Left renal cortex interstitium (tissue), 4 donors: ENCODE measurements at places on chromosomes 7 and 10.

GRCh38 chr7:44629829-44630522 is 23.5 kb downstream of the OGDH start:
- no peak for DNase-seq

- no peak for DNase-seq
These were observed 562 bp downstream of the NUB1 start for GRCh38 chr7:151342102-151342646.

- DNase-seq, result no peak
These were observed 379.4 kb upstream of the SEMA3D start for GRCh38 chr7:85566095-85566794.

DNA sequence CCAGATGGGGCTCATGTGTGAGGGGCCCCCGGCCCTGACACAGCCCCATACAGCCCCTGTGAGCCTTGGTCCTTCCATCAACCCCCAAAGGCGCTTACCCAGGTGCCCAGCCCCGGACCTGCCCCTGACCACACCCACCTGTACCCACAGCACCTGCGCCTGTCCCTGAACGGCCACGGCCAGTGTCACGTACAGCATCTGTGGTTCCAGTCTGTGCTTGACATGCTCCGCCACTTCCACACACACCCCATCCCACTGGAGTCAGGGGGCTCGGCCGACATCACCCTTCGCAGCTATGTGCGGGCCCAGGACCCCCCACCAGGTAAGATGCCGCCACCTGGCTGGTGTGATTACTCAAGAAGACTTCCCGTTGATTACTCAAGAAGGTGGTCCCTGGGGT is 33.5 kb downstream of the SH2B2 start:
- no peak for DNase-seq

GRCh38 chr10:126949161-126949503 is 43.9 kb downstream of the DOCK1 start:
- no peak for DNase-seq

- no peak for DNase-seq
These were observed 207.2 kb upstream of the SVIL start for GRCh38 chr10:29841724-29842649.

DNA sequence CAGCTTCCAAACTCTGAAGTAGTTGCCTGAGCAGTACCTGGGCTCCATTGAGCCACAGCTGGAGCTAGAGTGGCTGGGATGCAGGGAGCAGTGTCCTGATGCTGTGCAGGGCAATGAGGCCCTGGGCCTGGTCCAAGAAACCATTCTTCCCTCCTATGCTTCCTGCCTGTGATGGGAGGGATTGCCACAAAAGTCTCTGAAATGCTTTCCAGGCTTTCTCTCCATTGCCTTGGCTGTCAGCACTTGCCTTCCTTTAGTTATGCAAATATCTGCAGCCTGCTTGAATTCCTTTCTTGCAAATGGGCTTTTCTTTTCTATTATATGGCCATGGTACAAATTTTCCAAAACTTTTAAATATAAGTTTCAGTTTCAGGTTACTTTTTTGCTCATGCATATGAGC is 972.2 kb upstream of the MBL2 start:
- no peak for DNase-seq

GRCh38 chr10:16521311-16522016 is at the start of gene C1QL3:
Gene C1QL3, minus strand, starts transcription at chr10:16521879. Its CDS starts 814 bp downstream, at chr10:16521065.
- no peak for DNase-seq

DNA sequence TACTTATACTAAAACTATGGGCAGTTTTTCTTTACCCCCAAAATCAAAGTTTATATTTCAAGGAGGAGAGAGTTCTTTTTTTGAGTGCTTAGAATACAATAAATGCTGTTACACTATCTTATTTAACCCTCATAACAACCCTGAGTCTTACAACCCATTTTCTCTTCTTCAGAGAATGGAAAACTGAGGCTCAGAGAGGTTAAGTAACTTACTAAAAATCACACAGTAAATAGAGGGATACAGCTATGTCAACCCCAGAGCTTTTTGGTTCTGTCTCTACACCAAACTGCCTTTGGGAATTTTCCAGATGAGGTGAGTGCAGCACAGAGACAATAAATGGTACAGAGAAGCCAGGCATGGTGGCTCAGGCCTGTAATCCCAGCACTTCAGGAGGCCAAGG is 25.6 kb upstream of the PIK3AP1 start:
- DNase-seq, result no peak

GRCh38 chr10:21985541-21985940 is 18.0 kb downstream of the DNAJC1 start:
- no peak for DNase-seq

DNA sequence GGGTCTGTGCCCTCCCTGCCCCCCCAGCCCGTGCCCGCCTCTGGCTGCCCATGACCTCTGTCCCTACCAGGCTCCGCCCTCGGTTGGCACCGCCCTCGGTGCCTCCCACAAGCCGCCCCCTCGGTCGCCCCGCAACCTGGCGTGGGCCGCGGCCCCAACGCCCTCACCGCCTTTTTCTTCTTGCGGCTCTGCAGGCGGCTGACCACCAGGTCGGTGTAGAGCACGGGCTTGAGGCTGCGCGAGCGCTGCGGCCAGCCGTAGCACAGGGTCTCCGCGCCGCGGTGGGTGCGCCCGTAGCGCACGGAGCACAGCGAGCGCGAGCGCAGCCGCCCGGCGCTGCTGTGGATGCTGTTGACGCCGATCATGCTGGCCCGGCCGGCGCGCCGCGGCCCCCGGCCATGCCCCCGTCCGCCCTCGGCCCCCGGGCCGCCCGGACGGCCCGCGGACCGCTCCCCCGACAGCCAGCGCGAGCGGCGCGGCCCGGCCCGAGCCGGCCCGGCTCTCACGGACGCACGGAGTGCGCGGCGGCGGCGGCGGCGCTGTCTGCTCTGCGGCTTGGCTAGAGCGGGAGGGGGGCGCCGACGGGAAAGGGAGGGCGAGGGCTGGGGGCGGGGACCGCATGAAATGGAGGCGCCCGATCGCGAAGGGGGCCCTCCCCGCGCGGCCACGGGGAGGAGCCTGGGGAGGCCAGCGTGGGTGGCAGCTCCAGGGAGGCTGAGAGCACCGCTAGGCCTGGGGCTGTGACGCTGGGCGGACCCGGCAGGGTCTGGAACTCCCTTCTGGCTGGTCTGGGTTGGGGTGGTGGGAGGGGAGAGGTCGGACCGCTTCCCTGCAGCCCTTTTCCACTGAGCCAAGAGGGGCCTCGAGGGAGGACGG is 9.6 kb downstream of the PSD start:
- no peak for DNase-seq

- DNase-seq, result no peak
These were observed 1047.5 kb downstream of the GATA3 start for GRCh38 chr10:9102026-9102425.

DNA sequence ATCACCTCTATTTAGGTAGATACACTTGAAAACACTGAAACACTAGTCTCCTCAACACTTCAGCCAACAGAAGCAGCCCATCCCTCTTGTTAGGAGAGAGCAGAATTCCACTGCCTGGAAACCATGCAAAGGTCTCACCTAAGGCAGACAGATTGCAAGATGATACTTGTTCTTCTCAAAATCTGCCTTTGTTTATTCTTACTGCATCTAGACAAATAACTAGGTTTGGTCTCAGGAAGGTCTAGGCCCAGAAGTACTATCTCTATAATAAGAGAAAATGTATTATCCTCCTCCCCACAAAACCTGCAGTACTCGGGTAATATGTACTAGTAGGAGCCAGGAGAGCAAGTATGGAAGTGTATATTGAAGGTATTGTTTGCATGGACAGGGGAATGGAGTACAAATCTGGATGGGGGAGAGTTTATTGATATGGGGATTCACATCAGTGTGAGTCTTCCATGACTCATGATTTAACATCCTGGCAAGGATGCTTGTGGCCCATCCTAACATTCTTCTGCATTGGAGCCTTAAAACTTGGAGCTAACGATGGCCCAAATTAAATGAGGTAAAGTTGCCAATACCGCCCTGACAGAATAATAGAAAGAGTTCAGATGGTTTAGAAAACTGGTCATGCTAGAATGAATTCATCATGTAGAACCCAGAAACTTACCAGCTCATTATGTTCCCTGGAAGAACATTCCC is 109.2 kb downstream of the EPC1 start:
- no peak for DNase-seq

DNA sequence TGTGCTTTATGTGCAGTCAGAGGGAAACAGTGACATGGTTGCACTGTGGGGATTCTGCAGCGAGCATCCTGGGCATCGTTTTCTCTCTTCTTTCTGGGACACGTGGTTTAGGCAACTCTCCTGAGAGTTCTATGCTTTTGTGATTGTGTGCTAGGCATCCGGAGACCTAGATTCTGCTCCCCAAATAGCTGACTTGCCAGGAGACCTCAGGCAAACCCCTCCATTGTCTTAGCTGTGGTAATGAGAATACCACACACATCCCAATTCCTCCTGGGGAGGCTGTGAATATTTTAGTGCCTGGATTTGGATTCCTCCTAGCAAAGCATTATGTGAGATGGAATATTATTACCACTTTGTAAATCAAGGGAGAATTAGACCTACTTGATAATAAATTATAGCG is 611.9 kb upstream of the C7orf33 start:
- no peak for DNase-seq

- no peak for DNase-seq
These were observed 251.0 kb downstream of the BMPER start for GRCh38 chr7:34156336-34156735.

DNA sequence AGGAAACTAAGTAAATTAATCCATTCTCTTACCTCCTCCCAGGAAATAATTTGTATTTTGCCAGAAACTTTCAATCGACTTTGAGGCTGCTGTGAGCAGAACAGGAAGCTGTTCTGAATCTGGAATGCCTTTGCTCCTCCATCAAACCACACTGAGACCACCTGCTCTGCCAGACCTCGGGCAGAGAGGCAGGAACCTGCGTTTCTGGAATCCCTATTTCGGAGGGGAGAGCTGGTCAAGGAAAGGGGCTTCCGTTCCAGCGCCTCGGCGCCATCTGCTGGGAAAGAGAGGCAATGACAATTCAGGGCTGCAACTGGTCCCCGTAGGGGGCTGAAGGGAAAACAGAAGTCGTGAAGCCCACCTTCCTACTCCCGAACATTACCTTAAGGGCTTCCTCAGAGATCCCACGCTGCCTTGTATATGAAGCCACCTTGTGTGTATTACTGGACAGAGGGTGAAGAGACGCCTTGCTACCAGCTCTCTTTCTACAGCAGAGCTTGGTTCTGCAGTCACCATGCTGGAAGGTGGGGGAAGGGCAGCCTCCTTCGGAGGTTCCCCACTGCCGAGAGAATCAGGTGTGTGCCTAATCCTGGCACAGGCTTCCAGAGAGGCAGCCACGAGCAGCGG is 31.2 kb downstream of the ZNF467 start:
- DNase-seq, result peak; percentile 52

- no peak for DNase-seq
These were observed 19.5 kb downstream of the EVX1 start for GRCh38 chr7:27262121-27262520.

DNA sequence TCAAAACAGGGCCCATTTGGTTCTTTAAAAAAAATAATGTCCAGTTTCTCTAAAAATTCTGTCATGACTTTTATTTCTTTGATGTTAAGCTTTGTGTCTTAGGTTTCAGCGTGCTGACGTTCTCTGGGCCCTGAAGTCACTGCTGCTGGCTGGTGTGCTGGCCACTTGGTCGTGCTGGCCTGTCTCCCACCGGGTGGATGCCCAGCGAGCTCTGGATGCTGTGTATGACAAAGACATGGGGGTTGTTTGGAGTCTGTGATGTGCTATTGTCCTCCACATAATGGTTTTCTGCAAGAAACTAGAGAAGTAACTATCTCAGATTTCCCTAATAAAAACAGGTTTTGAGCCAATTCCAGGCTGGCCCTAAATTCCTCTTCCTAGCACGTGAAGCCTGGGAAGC is 9.5 kb upstream of the IDI2 start:
- DNase-seq, result no peak

- no peak for DNase-seq
These were observed 29.4 kb upstream of the ATOH7 start for GRCh38 chr10:68261132-68261856.

GRCh38 chr7:84688671-84689070 is 494.1 kb upstream of the SEMA3A start:
- DNase-seq, result no peak

- DNase-seq, result no peak
These were observed 31.5 kb upstream of the SLIT1 start for GRCh38 chr10:97217299-97217698.

DNA sequence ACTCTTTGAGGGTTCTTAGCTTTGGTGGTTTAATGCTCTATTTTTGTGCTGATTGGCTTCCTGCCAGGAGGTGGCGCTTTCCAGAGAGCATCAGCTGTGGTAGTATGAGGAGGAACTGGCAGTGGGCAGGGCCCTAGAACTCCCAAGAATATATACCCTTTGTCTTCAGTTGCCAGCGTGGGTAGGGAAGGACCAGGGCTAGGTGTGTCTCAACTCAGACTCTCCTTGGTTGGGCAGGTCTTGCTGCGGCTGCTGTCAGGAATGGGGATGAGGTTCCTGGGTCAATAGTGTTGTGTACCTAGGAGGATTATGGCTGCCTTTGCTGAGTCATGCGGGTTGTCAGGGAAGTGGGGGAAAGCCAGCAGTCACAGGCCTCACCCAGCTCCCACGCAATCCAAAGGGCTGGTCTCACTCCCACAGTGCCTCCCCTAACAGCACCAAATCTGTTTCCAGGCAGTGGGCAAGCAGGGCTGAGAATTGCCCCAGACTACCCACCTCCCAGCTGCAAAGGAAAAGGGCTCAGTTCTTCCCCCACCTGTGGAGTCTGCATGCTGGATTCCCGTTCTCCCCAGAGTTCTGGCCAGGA is 191.5 kb downstream of the PHTF2 start:
- no peak for DNase-seq

DNA sequence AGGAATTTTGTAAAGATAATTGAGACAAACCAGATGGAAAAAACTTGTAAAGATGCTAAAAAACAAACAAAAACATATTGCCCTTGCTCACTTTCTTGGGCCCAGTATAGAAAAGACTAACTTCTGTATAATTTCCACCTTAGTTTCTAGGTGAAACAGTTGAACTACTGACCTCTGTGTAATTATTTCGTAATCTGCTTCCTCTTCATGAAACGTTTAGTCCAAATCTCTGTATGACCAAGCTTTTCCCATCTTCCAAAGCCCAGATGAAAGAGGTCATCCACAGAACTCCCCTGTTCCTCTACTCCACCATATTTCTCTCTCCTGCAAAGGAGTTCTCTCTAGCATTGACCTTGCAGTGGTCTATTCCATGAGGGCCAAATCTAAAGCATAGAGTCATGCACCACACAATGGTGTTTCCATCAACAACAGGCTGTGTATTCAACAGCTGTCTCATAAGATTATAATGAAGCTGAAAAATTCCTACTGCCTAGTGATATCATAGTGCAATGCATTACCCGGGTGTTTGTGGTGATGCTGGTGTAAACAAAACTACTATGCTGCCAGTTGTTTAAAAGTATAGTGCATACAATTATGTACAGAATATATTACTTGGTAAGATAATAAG is 647.6 kb downstream of the TNS3 start:
- no peak for DNase-seq

GRCh38 chr10:8272794-8273425 is 218.4 kb downstream of the GATA3 start:
- no peak for DNase-seq

- no peak for DNase-seq
These were observed 32.9 kb upstream of the PBLD start for GRCh38 chr10:68365611-68366010.

DNA sequence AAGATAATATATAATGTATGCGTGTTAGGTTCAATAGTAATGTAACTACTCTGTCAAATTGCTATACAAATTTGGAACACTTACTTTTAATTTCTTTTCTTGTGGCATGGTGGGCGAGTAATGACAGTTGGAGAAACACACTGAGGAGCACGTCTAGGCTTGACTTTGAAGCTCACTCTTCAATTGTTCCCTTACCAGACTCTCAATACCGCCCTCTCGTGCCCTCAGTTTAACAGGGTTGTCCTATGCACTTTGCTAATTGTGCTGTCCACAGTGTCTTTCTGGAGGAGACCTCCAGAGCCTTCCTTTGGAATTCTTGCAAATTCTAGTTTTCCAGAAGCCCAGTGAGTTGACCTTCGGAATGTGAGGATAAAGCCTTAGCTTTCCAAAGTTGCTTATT is 107.2 kb upstream of the RELN start:
- no peak for DNase-seq
